ENCODE measurements at places on chromosomes 7 and 10.

DNA sequence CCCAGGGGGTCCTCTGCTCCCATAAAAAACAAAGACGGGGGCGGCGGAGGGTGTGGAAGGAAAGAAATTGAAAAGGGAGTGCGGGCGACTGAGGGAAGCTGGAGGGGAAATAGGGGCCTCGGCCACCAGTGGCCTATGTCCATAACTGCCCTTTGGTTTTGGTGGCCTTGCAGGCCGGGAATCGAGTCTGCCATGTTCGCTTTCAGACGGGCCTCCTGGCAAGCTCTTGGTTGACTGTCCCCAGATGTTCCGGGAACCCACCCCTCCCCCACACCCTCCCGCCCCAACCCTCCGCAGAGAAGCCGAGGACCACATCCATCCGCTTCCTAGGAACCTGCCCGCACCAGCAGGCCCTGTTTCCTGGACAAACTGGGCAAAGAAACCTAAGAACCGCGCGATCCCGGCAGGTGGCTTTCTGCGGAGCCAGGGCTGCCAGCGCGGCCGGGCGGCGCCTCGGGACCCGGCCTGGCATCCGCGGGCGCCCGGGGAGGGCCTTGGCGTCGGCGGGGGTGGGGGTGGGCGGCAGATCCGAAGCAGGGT is 20.0 kb upstream of the GATA3 start:
- no peak for DNase-seq

DNA sequence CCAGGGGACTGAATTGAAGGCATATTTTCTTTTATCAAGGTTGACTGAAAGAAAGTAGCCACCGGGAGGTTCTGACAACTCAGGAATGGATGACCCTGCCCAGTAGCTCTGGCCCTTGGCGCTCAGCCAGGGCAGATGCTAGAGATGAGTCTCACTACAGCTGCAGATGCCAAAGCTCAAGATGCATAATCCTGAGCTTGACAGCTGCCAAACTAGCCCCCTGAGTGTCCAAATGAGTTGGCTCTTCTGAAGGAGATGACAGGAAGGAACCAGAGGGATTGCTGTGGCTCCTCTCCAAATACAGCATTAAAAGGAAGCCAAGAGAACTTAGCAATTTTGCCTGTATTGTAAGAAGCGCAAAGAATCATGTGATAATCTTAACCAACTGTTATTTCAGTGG is 78.4 kb downstream of the NXPH1 start:
- DNase-seq, result no peak

DNA sequence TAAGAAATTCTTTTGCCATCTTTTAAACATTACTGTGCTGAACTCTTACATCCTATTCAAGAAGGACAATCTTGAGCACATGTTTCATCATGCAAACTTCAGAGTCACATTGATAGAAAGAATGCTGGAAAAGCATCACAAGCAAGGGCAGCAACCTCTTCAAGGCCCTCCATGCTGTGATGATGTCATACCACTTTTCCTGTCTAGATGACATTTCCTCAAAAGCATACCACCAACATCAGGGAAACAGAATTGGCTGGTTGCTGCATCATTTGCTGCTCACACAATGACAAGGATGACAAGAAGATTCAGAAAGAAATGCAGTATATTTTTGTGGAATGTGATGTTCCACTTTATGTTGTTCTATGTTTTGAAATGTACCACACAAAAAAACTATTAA is 37.6 kb downstream of the CYP2C8 start:
- no peak for DNase-seq

GRCh38 chr10:3803927-3804741 is 19.1 kb upstream of the KLF6 start:
- peak; percentile 55 for DNase-seq

- DNase-seq, result no peak
Observed at GRCh38 chr7:106610996-106611886, 49.7 kb downstream of the CCDC71L start.

GRCh38 chr10:101932183-101932582 is 88.6 kb upstream of the KCNIP2 start:
- DNase-seq, result no peak

Measured in activated gamma-delta T cell treated with Interleukin-2 at 50 U/mL for 16 hours (primary cell).